GM13977 (cell line): ENCODE measurements at places on chromosomes 13 and 19.

DNA sequence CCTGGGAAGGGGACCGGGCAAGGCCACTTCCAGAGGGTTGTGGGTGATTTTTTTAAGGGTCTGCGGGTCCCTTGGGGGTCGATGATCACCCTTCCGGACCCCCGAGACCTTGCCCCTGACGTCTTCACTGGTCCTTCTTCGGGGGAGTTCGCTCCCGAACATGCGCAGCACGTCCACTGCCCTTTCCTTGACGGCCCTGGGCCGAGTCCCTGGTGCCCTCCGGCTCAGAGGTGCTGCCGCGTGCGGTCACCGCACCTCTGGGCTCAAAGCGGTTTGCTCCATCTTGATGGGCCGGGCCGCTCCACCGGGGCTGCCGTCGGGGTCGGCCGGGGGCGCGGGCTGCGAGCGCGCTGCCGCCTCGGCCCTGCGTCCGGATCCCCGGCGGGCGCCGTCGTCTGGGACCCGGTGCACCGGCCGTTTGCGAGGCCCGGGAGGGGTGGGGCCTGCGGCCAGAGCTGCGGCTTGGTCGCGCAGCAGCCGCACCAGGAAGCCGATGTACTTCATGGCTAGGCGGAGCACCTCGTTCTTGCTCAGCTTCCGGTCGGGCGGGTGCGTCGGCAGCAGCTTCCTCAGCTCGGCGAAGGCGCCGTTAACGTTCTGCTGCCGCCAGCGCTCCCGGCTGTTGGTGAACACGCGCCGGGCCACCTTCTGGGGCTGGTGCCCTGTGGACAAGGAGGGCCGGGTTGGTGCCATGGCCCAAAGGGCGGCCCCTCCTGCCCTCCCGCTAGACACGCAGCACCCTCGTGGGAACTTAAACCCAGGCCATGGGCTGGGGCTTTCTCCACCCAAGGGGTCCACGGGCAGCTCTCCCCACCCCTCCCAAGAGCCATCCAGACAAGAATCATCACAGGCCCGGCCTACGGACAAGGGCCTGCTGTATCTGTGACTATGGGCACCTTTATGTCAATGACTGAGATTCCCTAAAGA, 3.3 kb downstream of the LYL1 start:
- DNase-seq, result peak; percentile 86

- DNase-seq, result no peak
Observed at GRCh38 chr19:42066075-42066754, 3.8 kb downstream of the GRIK5 start.

- DNase-seq, result no peak
Observed at GRCh38 chr19:30744741-30745475, 372.7 kb downstream of the ZNF536 start.

GRCh38 chr13:57820924-57821323, 189.4 kb downstream of the PCDH17 start:
- no peak for DNase-seq

DNA sequence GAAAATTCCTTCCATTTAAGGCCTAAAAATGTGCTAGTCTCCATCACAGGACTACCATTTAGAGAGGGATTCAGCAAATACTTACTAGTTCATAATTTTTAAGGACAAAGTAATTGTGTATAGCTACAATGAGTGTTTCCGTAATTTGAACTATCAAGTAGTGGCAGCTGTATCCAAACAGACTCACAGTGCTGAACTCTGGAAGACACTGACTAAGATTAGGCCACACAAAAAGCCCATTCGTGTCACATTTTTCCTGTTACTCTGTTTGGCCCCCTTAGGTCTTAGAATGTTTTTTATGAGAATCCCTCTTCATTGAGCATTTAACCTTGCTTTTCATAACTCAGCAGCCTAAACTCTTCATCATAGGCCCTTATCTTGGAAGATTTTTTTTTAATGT, 731.2 kb upstream of the PCDH9 start:
- no peak for DNase-seq

- DNase-seq, result no peak
Observed at GRCh38 chr19:24140099-24140498, 53.1 kb downstream of the ZNF254 start.

DNA sequence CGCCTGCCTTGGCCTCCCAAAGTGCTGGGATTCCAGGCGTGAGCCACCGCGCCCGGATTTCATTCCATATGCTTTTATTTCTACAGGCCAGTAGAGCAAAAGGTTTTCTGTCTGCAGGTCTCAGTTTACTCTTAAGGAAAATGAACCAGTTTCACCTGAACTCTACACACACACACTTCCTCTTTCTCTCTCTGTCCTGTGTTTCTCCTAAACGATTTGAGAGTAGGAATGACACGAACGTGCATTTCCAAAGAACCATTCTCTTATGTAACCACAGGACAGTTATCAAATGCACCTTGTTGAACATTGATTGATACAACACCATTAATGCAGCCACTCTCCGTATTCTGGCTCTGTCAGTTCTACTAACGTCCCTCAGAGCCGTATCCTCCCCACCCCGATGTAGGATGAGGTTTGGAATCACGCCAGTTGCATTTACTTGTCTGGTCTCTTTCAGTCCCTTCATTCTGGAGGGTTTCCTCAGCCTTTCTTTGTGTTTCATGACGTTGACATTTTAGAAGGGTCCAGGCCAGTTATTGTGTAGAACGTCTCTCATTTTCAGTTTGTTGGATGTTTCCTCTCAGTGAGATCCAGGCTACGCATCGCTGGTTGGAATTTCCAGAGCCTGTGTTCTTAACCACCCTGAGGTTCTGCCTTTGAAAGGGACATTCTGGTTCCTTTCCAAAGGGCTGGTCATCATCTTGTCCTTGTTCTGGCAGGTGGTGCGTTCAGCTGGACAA, 36.0 kb downstream of the BICRA start:
- no peak for DNase-seq

DNA sequence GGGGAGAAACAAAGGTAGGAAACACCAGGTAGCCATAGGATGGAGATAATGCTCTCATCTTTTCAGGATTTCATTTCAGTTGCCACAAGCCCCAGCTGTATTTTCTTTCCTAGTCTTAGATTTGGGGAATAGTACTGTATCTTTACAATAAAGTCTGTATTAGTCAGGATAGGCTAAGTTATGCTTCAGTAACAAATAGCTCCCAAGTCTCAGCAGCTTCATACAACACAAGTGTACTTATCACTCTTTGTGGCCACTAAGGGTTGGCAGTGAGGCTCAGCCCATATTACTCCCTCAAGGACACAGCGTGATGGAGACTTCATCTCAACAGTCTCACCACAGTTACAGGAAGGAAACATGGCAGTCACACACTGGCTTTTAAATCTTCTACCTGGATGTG, 61.4 kb downstream of the STARD13 start:
- no peak for DNase-seq

DNA sequence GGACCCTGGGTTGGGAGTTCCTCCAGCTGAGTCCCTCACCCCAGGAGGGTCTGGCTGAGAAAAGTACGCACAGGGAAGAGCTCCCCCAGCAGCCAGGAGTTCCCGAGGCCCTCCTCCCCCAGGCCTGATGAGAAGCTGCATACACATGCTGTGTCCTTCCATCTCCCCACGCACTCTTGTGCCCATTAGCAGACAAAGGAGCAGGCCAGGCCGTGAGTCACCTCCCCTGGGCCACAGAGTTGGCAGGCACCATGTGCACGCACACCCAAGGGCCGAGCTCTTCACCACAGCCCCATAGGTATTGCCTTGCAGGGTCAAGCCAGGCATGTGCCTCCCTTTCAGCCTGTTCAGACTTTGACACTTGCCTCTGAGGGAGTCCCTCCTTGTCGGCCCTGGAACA, 17.5 kb downstream of the MAU2 start:
- no peak for DNase-seq

DNA sequence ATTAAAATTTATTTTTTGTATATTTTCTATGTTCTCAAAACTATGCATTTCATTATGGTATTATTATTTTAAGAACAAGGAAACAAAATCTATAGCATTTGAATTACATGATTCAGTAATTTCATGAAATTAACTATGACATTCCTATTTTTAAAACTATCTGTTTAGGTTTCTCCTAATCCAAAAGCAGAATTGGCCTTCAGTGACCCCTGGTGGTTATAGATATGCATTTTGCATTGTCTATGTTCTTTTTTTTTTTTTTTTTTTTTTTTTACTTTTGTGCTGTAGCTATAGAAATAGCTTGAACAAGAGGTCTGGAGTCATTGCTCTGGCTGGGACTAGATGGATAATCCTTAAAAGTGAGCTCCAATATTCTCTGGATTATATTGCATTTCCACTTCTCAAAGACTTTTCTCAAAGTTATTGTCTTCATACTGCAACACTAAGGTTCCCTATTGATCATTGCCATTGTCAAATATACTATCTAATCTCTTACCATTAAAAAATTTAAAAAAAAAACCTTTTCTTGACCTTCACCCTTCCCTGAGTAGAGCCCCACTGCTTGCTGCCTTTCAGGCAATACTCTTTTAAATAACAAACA, 15.9 kb upstream of the DNAJC3 start:
- no peak for DNase-seq

DNA sequence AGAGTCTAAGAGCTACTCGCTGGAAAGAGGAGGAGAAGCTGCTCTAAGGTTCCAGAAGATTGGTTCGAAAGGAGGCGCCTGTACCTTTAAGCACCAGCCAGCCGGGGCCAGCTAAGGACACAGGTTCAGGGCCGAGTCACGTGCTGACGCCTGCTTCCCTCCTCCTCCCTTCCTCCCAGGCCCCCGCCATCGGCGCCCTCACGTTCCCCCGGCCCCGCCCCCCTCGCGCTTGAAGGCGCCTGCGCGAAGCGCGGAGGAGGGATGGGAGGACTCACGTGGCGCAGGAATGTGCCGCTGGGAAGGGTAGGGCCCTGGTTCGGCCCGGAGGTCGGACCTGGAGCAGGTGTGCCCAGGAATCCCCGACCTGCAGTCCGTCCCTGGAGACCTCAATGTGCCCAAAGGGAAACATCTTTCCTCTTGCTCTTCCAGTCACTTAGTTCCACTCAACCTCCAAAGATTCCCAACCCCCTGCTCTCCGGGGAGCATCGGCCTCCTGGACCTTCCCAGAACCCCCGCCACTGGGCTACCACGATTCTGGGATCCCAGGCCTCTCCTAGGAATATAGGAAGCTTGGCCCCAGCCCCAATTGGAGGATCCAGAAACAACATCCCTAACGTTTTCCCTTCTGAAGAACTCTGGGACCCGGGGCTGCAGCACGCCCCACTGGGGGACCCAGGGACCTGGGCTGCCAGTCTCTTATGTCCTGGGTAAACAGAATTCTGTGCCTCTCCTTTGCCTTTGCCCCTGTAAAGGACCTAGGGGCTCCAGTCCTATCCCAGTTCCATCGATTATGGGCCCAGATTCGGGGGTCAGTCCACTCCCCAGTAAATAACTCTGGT, 2.5 kb downstream of the DBP start:
- peak; percentile 89 for DNase-seq

DNA sequence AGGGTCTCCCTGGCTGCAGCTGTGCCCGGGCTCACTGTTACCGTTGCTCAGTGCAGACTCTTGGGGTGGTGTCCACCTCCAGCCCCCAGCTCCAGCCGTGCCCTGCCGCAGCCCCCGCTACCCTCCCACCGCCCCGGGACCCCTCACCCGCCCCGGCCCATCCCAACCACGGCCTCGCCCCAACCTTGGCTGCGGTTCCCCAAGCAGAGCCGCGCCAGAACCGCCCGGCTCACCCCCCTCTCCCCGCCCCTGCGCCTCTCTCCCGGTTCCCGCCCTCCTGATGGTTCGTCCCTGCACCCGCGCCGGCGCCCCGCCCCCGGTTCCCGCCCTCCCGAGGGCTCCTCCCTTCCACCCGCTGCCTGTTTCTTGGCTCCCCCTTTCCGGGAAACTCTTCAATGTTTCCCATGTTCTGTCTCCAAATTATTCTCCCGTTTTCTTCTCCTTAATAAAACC, 40.3 kb downstream of the ANKRD10 start:
- DNase-seq, result peak; percentile 78

DNA sequence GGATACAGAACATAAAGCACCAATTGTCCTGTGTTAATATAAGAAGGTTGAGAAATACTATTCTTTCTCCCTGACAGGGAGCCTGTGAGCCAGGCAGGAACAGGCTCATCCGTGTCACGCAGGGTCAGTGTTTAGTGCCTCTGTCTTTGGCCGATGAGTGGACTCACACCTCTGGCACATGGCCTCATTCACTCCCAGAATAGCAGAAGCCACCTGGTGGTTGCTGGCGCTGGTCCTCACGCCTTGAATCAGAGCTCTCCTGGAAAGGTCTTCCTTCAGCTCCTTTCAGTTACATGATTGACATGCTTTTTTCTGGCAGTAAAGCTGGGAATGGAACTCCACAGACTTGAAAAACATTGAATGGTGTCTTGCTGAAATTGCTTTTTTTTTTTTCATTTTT, 28.1 kb upstream of the SIAH3 start:
- DNase-seq, result no peak

GRCh38 chr19:51726049-51726448, 2.3 kb upstream of the HAS1 start:
- no peak for DNase-seq

DNA sequence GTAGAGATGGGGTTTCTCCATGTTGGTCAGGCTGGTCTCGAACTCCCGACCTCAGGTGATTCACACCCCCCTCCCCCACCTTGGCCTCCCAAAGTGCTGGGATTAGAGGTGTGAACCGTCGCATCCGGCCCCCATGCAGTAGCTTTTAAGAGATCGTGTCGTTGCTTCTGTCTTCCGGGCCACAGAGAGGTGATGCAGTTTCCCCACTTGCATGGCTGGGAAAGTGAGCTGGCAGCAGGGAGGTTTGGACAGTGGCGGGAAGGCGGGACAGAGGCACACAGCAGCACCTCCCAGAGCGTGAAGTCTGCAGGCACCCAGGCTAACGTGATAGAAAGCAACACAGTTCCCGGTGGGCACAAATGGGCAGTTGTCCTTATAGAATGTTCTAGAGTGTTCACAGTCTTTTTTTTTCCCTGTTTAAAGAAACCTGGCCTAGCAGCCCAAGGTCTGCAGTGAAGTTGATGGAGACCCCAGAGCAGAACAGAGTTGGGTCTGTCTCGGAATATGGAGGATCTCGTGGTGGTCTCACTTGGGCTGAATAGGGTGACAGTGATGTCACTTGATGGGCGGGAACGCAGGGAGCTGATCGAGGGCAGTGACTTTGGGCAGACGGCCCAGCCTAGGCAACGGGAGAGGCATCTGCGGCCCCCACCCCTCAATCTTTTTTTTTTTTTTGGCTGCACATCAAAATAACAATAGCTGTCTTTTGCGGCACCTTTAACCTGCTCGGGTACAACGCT, 4.9 kb downstream of the UHRF1 start:
- DNase-seq, result no peak

DNA sequence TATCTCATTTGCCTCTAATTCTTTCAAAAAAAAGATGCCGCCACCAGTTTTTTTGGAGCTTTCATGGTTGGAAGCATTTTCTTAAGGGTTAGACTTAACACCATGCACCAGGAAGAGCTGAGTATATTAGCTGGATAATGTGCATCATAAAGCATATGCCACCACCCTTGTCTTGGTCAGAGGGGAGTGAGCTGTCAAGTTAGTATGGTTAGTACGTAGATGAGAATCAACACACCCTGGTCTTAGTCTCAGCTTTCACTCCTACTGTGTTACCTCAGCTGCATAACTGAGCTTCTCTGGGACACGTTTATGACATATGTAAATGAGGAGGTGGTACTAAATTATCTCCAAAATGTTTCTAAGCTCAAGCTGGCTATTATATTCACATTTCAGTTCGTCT, 415.6 kb downstream of the DCT start:
- no peak for DNase-seq

GRCh38 chr13:82713687-82714405, 1168.4 kb downstream of the SLITRK1 start:
- DNase-seq, result no peak

- DNase-seq, result no peak
Observed at GRCh38 chr13:72141855-72142519, 275.0 kb upstream of the DACH1 start.

GRCh38 chr19:17405250-17406045, at the start of gene BST2:
Gene BST2 (minus strand): TSS chr19:17405630. CDS start chr19:17405575, 55 bp downstream.
- DNase-seq, result peak; percentile 95
